ENCODE measurements at places on chromosomes 3 and 15.

DNA sequence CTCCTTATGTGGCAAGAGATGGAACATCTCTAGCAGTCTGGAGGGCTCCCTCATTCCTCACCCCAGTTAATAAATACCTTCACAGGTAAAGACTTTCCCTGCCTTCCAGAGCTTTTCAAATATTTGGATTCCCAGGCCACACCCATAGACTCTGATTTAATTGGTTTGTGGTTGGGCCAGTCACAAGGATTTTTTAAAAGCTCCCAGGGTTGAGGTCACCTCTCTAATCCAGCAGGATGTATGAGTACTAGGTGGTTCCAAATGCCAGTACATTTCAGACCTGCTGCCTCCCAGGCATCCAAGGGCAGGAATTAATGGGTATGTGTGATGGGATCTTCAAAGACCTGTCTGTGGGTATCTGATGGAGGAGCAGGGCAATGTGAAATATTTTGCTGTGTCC lies 312.8 kb downstream of the CLSTN2 start:
- no peak for DNase-seq

GRCh38 chr3:45676325-45677032 lies 12.7 kb upstream of the SACM1L start:
- DNase-seq, result no peak

DNA sequence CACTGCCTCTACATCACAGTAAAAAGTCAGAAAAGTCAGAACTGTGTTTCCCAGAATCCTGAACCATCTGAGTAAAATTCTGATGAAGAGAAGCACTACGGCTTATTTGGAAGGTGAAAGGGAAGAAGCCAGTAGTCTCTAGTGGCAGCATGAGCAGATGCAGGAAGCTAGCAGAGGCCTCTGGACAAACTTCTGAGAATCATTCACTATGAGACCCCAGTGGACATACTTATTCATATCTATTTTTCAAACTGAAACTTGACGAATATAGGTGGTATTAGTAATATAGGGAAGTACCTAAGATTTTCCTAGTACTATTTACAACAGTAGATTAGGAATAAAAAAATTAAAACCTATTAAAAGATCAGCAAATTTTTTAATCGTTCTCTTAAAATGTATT lies 272.8 kb upstream of the TTC14 start:
- no peak for DNase-seq

DNA sequence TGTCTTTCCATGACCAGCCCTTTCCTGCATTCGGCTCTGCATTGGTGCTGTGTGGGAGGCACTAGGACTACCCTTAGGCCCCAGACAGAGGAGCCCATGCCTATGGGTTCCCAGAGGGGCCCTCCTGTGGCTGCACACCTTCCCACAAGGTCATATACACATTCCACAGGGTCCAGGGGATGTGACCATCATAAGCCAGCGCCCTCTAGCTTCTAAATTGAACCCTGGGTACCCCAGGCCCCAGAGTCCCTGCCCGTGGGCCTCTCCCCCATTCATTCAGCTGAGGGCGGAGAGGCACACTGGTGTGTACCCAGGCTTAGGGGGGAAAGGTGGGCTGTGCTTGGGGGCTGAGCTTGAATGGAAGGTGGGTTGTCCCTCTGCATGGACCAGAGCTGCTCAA lies 10.2 kb upstream of the SLC6A6 start:
- no peak for DNase-seq

DNA sequence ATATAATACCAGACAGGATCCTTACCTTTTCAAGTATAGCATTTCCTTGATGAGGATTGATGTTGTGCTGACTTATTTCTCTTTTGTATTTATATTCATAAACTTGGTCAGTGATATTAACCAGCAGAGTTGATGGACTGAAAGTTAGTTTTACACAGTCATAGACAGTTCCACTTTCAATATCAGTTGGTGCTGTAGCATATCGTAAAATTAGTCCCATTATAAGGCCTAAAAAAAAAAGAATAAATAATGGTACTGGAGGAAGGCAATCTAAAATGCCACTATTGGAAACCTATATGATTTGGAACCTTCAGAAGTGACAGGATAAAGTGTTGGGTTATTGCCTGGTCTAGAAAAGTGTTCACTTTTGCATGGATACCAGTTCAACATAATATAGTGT lies 16.3 kb downstream of the SLC9A9 start:
- no peak for DNase-seq

- DNase-seq, result no peak
Measured at GRCh38 chr3:102237838-102238237, 197.0 kb upstream of the ZPLD1 start.

- no peak for DNase-seq
Measured at GRCh38 chr3:193836918-193837317, 243.9 kb downstream of the OPA1 start.

GRCh38 chr3:127717357-127718244 lies 44.8 kb downstream of the ABTB1 start:
- no peak for DNase-seq

- peak; percentile 34 for DNase-seq
Measured at GRCh38 chr3:107987036-107987939, 103.5 kb downstream of the CD47 start.

DNA sequence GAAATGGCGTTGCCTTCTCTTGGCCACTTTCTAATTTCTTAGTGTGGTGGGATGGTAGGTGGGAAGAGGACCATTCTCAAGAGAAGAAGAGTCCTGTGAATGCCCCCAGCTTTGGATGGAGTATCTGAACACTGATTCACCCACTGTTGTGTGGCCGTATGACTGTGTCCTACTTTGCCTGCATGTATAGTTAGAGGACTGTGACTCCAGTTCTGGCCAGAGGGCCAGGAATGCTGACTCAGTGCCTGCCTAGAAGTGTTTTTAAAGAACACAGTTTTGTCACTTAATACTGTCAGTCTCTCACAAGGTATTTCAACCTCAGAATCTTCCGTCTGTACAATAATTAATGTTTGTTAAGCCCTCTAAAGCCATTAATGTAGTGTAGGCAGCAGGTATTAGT lies 2.1 kb downstream of the SEC61A1 start:
- no peak for DNase-seq

- no peak for DNase-seq
Measured at GRCh38 chr15:58495891-58496408, 64.2 kb downstream of the LIPC start.

- no peak for DNase-seq
Measured at GRCh38 chr3:186044427-186044826, 64.5 kb downstream of the ETV5 start.

DNA sequence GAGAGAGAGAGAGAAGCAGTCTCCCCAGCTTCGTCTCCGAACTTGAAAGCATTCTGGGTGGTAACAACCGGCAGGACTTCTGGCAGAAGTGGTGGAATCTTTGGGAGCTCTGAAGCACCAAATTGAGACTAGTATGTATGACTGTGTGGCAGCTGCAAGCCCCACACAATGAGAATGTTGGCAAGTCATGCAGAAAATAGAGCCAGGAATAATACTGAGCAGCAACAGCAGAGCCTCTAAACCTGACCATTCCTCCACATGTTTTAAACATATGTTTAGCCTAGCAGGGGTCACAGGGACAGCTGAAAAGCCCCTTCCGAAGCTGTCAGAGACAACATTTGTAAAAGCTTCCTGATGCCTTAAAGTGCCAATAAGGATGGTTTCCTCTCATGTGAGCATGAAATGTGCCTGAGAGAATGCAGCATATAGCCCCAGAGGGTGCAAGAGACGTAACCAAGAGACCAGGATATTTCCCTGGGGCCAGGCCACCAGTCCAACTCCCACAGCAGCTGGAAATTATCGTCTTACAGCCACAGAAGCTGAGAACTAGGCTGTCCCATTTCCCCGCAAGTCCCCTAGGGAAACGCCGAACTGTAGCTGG lies 178.6 kb upstream of the CCDC54 start:
- no peak for DNase-seq

DNA sequence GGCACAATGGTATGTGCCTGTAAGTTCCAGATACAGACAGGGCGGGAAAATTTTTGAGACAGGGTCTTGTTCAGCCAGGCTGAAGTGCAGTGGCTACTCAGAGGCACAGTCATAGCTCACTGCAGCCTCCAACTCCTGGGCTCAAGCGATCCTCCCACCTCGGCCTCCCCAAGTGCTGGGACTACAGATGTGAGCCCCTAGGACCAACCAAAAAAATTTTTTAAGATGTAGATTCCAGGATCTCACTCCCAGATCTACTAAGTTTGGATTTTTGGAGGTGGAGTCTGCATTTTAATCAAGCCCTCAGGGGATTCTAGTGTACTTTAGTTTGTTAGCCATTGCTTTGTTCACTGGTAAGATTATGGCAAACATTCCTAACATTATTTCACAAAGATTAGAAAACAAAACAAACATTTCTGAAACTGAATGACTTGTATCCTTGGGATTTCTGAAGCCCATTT lies 2.7 kb downstream of the LIPH start:
- DNase-seq, result no peak

DNA sequence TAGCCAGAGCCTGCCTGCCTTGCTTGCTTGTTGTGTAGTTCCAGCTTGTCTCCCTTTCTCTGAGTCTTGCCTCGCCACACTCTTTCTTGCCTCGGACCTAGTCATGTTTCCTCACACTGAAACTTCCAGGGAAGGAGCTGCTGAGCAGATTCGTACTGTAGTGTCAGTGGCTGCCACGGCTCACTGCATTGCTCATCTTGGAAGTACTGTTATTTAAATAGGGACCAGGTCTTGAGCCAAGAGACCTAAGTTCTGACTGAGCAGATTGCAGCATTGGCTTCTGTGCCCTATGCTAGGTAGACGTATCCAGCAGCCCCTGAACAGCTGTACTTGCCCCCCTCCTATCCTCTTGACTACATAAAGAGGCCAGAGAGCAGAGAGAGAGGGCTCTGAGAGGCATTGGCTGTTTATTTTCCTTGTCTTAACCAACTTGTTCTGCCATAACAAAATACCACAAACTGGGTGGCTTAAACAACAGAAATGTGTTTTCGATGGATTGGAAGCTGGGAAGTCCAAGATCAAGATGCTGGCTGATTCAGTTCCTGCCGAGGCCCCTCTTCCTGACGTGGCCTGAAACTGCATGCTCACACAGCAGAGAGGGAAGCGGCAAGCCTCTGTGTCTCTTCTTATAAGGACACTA lies 5.8 kb upstream of the RARRES1 start:
- DNase-seq, result no peak

DNA sequence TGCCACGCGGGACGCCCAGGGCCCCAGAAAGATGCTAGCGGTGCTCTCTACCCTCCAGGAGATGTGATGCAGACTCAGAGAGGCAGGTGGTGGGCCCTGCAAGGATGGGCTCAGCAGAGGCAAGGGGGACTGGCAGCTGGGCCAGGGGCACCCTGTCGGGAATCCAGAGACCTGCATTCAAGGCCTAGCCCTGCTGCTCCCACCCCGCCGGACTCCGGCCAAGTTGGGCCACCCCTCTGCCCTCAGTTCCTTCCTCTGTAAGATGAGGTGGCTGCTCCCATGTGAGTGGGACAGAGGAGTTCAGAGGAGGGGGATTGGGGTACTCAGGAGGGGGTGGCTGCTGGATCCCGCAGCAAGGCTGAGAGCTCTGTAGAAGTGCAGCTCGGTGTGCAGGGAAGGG lies 116.3 kb downstream of the TMEM266 start:
- DNase-seq, result no peak

GRCh38 chr3:90241481-90241880 lies 1134.1 kb downstream of the EPHA3 start:
- DNase-seq, result no peak

All from NCI-H1105 treated with DMSO at 0.1 percent for 48 hours (cell line).